ENCODE measurements at places on chromosomes 13 and 19. TPM values are rescaled to one million over a fixed set of nuclear protein-coding genes. Genes with fewer than 3 reads are reported as not detected.

GRCh38 chr13:113490496-113491417 is at the start of gene DCUN1D2:
TSS of gene DCUN1D2 (minus strand) at chr13:113490711. CDS start at chr13:113490669, 42 bp downstream.
- DNase-seq = peak; percentile 91

- no peak for DNase-seq
These were observed 27.1 kb downstream of the EDNRB start for GRCh38 chr13:77891486-77891885.

The ZNF835 gene
- 5.3 TPM for polyA plus RNA-seq

GRCh38 chr13:20714161-20714560 is 10.7 kb downstream of the IL17D start:
- DNase-seq = no peak

The ZNF665 gene
- polyA plus RNA-seq = 9.7 TPM

The PRODH2 gene
- 41.4 TPM for polyA plus RNA-seq

GRCh38 chr19:29326351-29326750 is 113.4 kb upstream of the UQCRFS1 start:
- no peak for DNase-seq

- no peak for DNase-seq
These were observed 4.6 kb downstream of the ANKRD10 start for GRCh38 chr13:110910013-110910890.

The CYP4F2 gene
- not detected for polyA plus RNA-seq

DNA sequence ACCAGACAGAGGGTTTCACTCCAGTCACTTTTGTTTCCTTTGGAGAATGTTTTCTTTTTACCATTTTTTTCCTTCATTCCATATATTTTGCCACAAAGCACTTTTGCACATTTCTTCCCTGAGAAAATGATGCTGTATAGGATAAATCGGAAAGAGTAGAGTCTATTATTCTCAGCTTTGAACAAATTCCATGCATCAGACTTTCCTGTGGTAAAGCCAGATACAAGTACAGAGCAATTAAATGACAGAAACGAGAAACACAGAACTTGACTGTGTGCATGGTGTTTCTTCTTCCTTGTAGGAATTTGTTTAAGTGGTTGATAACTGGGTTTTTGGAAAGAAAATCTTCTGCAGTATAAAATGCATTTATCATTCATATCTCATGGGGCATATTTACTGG is 107.4 kb upstream of the CSNK1A1L start:
- DNase-seq = no peak

DNA sequence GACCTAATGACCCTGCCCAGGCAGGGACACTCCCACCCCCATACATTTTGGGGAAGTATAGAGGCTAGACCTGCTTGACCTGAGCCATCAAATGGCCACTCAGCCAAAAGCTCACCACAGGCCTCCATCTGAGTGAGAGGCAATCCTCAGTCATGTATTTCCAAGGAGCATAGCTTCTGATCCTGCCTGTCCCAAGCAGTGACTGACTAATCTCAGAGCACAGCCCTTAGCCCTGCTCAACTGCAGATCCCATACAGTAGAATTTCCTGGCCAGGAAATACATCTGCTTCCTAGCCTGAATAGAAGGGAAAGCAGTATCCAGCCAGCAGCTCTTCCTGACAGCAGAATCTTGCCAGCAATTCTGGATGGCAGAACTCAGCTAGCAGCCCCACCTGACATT is 880.6 kb upstream of the GPC6 start:
- no peak for DNase-seq

The CATSPERD gene
- polyA plus RNA-seq = not detected

DNA sequence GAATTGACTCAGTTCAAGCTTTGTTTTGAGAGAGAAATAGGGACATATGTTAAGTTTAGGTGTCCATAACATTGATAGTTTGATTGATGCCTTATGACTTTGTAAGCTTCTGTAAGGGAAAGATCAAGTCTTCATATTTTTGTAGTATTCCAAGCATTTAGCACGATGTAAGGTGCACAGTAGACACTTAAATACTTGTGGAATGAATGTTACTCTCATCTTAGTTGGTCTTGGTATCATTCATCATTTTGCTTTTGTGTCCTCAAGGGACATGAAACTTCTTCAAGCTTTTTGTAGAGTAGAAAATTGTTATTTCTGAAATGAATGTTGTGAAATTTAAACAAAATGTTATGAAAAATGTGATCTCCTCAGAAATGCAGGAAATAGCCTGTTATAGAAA is 10.1 kb downstream of the TDRD3 start:
- DNase-seq = no peak

GRCh38 chr19:917323-918151 is at the start of gene KISS1R:
TSS of gene KISS1R (plus strand) at chr19:917333. CDS start at chr19:917503, 170 bp downstream.
- peak; percentile 67 for DNase-seq

The FFAR1 gene
- polyA plus RNA-seq = 0.46 TPM

The ZNF773 gene
- 17.0 TPM for polyA plus RNA-seq

The KANK3 gene
- polyA plus RNA-seq = 15.5 TPM

DNA sequence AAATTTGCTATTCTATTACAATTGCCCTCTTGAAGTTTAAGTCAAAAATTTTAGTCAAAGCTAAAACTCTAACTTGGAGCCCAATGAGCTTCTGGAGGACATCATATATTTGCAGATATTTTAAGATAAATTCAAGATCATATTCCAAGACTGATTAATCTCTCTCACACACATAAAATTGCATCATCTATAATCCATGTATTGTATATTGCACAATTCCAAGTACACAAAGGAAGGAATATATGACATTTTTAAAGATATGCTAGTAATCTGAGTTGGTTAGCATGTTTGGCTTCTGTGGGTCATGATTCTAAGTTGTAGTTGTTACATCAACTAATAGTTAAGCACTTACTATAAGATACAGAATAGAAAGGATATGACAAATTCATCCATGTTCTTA is 53.3 kb downstream of the KCNRG start:
- DNase-seq = no peak

GRCh38 chr19:21485926-21486325 is 19.5 kb upstream of the ZNF429 start:
- no peak for DNase-seq

Data from renal pelvis (tissue), 12 donors.